ENCODE measurements at places on chromosomes 11 and 22.
A peak's percentile ranks its signal among the peaks of the same experiment; 100 is the strongest.

DNA sequence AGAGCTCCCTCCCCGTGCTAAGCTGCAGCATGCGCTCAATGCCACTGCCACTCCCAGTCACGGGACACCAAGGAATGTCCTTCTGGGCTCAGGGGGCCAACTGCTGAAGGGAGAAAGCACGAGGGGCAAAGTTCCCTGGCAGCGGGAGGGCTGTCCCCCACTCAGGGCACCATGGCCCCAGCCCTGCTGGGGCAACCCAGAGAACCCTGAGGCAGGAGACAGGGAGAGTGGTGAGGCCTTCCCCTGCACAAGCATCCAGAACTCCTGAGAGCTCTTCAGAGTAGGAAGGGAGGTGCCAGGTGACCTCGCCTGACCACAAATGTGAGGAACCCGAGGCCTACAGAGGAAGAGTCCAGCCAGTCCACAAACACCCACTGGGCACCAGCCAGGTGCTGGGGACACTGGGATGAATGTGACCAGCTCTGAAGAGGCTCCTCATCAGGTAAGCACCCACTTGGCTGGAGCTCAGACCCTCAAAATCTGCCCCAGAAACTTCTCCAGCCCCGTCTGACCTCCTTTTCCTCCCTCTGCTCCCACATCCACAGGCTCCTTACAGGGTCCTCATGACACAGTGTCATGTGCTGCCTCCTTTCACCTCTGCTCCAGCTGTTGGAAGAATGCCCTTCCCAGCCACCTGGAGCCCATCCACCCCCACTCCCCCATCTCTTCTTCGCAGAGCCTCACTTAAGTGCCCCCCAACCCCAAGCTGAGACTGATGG is 15.6 kb downstream of the GDPD5 start:
- DNase-seq: no peak

DNA sequence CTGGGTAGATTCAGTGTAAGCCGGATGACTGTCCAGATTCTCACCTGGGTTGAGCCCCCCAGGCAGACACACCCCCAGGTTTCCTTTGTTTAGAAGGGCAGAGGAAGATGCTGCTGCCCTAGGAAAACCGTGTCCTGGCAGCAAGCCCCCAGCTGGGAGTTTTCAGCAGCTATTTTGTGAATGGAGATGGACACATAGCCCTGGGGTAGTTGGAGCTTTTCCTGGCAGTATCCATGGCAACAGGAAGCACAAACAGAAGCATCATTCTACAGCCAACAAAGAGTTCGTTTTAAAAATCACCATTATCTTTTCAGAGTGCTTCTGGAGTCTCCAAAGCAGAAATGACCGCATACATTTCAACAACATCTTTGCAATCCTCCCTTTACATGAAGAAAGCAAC is 245.5 kb downstream of the BRD1 start:
- no peak for DNase-seq

- no peak for DNase-seq
Observed at GRCh38 chr22:37079158-37079557, 27.6 kb downstream of the KCTD17 start.

- peak; percentile 3 for DNase-seq
Observed at GRCh38 chr11:46120346-46121300, 631 bp downstream of the PHF21A start.

DNA sequence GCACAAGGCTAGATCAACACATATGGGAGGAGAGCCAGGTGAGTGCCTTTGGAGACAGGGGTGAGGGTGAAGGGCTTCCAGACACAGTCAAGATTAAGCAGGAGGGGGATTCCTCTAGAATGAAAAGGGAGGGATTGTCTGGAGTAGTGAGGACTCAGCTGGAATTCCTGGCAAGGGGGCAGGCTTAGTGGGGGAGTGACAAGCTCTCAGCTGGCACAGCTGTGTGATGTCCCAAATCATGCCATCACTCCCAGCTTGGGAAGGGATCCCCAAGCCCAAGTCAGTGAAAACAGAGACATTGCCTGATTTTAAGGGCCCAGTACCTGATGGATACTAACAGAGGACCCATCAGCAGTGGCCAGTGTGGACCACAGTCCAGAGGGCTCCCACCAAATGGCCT is 119.0 kb downstream of the MPPED2 start:
- no peak for DNase-seq

- no peak for DNase-seq
Observed at GRCh38 chr11:57787920-57788702, 26.5 kb downstream of the CTNND1 start.

- no peak for DNase-seq
Observed at GRCh38 chr22:50118129-50118528, 28.3 kb downstream of the MOV10L1 start.

- DNase-seq: no peak
Observed at GRCh38 chr11:13220148-13220547, 57.4 kb upstream of the BMAL1 start.
